ENCODE measurements at places on chromosomes 6 and 20.

DNA sequence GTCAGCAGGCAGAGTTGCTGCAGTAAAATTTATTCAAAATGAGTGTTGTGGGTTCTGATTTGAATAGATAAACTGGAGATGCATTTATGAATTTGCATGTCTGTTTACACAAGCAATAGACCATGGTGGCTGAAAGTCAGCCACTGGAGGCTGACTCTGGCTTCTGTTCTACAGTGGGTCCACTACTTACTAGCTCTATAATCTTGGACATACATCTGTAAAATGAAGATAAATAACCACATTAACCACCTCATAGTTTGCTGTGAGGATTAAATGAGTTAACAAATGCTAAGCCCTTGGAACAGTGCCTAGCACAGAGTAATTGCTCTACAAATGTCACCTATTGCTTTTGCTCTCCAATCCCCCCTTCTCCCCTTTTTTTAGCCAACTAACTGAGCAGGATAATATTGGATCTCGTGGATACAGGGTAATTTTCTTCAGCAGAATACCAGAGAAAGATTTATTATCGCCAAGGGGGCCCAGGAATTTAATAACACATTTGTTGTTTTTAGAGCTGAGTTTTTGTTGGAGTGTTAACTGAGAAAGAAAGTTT, 1.4 kb upstream of the PM20D2 start:
- no peak for DNase-seq

GRCh38 chr6:124131779-124132178, 328.1 kb downstream of the NKAIN2 start:
- no peak for DNase-seq

DNA sequence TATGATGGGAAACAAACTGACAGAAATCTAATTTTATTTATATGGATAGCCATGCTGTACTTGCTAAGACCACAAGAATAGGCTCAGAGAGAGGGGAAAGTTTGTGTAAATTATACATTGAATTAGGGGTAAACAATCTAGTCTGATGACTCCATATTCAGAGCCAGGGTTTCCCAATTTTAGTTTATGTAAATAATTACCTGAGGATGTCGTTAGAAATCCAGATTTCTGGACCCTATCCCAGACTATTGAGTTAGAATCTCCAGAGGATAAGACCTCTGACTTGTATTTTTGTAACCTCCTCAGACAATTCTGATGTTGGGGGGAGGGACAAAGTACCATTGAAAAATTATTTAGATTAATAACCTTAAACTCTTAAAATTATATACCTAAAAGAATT, 18.3 kb downstream of the ACSS2 start:
- DNase-seq, result no peak

DNA sequence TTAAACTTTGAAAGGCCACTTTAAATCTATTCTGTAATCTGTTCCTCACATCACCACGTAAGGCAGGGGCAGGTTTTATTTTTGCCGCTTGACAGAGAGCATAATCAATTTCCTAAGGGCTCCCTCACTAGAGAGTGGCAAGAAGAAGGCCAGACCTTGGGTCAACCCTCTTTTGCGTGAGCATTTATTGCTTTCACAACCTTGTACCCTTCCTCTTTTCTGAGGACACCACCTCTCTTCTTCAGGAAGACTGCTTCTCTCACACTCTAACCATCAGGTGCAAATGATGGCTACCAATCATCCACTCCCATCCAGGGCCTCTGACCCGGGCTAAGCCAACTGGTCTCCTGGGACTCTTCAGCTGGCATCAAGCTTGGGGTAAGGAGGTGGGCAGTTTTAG, 25.2 kb upstream of the QKI start:
- DNase-seq, result no peak

DNA sequence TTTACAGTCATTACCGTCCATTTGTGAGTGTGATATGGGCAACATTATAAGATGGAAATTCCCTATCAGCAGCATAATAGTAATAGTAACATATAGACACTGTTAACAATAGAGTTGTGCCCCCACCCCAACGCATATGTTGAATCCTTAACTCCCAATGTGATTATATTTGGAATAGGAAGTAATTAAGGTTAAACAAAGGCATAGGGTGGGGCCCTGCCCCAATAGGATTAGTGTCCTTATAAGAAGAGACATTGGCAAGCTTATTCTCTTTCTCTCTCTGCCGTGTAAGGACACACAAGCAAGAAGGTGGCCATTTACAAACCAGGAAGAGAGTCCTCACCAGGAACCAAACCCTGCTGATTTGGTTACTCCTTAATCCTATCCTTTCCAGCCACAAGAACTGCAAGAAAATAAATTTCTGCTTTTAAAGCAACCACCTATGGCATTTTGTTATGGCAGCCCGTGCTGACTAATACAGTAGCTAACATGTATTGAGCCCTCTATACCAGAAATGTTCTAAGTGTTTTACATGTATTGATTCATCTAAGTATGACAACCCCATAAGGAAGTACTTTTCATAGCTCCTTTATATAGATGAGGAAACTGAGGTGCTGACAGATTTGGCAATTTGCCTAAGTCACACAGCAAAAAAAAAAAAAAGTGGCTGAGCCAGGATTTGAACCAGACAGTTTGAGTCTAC, 114.2 kb downstream of the BCAS1 start:
- no peak for DNase-seq

- no peak for DNase-seq
These were observed 10.0 kb upstream of the POU5F1 start for GRCh38 chr6:31180500-31180899.

Data from T1000 (cell line).